ENCODE measurements at places on chromosomes 3 and 15.

- no peak for DNase-seq
These were observed 153.9 kb downstream of the GHSR start for GRCh38 chr3:172294223-172294806.

DNA sequence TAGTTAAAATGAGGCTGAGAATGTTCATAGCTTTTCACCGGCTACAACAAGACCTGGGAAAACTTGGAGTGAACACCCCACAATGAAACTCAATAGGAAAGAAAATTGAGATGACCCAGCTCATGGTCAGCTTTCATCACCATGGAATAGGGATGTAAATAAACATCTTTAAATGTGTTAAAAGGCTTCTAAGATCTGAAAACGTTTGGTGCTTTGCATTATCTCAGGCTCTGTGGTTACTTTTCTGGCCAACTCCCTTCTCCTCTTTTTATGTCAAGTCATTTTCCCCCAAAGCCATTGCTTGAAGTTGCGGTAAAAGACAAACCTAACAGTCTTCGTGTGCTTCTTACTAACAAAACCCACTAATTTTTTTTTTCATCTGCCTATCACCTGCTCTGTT is 195.8 kb downstream of the MECOM start:
- no peak for DNase-seq

DNA sequence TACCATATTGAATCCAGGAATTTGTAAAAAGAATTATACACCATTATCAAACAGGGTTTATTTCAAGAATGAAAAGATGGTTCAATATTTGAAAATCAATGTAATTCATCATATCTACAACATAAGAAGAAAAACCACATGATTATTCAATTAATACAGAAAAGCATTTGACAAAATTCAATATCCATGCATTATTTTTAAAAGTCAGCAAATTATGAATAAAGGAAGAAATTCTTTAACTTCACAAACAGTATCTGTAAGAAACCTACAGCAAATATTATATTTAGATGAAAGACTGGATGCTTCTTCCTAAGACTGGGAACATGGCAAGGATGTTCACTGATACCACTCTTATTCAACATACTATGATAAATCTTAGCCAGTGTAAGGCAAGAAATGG is 41.3 kb upstream of the TCAIM start:
- DNase-seq, result no peak

DNA sequence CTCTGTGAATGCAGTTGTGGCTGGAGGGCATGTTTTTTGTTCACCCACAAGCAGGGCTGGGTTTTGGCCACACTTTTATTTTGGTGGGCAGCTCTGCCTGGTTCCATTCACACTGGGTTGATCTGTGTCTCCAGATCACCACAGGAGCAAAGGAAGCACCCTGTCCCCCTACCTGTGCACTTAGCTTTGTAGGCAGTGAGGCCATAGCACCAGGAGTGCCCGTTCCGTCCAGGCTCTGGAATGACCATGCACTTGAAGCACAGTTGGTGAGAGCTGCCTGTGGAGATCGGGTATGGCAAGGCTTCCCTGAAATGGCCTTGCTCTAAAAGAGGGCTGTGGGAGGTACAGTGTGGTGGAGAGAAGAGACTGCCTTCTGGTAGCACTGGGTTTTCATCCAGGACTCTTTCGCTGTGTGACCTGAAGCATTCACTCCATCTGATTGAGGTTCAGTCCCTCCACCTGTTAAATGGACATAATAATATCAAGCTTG is 31.7 kb downstream of the MINAR1 start:
- DNase-seq, result no peak

GRCh38 chr15:30999729-31000128 is 8.3 kb upstream of the MTMR10 start:
- no peak for DNase-seq

DNA sequence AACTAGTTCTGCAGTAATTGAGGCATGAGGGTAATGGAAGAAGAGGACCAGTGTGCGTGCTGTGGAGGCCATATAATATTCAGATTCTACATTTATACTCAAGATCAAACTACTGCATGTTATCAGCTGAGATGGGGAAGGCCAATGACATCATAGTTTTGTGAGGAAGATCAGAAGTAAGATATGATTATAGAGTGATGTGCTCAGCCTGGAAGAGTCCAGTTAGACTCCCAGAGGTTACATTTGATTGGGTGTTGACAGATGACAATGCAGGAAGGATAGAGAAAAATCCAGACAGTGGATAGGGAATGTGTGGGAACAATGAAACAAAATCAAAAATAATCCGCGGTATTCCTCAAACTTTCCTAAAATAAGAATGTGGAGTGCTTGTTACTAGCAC is 35.4 kb downstream of the GOLIM4 start:
- DNase-seq, result no peak

- no peak for DNase-seq
These were observed 98.2 kb upstream of the NR2F2 start for GRCh38 chr15:96232335-96232734.

- peak; percentile 28 for DNase-seq
These were observed 159.1 kb upstream of the EOMES start for GRCh38 chr3:27880969-27881892.

DNA sequence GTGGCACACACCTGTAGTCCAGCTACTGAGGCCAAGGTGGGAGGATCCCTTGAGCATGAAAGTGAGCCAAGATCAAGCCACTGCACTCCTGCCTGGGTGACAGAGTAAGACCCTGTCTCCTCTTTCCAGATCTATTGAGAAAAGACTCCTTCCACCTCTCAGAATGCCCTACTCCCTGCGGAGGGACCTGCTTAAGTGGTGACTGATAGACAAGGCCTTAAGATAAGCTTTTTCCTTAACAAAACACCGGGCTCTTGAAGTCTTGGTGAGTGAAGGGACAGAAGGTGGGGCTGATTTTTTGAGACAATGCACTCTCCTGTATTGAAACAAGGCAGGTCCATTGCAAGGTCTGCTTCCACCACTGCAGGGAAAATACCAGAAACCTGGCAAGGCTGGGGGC is 338.4 kb upstream of the FRG2C start:
- no peak for DNase-seq

DNA sequence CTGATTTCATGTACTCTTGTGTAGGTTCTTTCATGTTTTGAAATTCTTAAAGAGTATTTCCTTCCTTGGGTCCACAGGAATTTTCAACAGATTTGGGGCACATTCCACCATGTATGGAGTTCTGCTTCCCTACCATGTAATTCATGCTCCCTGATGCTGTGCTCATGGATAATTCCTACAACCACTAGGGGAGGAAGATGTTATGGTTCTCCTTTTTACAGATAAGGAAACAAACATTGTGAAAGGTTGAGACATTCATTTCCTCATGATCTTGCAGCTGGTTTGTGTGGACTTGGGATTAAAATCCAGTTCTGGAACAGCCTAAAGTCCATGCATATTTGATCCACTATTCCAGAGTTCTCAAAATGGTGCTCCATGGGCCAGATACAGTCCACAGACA is 174.9 kb upstream of the FRMD4B start:
- no peak for DNase-seq

DNA sequence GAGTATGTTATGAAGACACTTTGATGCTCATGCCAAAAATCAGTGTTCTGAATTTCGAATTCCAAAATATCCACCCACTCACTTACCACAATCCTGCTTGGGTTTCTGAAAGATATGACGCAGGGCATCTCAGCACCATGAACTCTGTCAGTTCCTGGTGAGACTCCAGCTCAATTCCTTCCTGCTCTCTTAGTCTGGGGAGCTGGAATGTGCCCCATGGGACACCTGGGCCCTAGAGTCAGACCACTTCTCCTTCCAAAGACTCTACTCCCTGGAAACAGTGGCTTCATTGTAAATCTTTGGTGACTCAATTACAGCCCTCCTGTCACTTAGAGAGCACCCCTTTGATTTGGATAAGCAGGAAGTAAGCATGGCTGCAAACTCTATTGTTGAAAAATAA is 50.5 kb downstream of the CD86 start:
- no peak for DNase-seq

GRCh38 chr15:71294911-71295602 is 179.8 kb downstream of the THSD4 start:
- DNase-seq, result no peak

GRCh38 chr15:23572844-23573243 is 7.4 kb downstream of the MKRN3 start:
- no peak for DNase-seq

- DNase-seq, result no peak
These were observed 38.0 kb upstream of the TM4SF1 start for GRCh38 chr3:149415484-149415883.

GRCh38 chr3:171358881-171359198 is 101.4 kb downstream of the TNIK start:
- no peak for DNase-seq

GRCh38 chr3:4672725-4673275 is 179.7 kb downstream of the ITPR1 start:
- no peak for DNase-seq

DNA sequence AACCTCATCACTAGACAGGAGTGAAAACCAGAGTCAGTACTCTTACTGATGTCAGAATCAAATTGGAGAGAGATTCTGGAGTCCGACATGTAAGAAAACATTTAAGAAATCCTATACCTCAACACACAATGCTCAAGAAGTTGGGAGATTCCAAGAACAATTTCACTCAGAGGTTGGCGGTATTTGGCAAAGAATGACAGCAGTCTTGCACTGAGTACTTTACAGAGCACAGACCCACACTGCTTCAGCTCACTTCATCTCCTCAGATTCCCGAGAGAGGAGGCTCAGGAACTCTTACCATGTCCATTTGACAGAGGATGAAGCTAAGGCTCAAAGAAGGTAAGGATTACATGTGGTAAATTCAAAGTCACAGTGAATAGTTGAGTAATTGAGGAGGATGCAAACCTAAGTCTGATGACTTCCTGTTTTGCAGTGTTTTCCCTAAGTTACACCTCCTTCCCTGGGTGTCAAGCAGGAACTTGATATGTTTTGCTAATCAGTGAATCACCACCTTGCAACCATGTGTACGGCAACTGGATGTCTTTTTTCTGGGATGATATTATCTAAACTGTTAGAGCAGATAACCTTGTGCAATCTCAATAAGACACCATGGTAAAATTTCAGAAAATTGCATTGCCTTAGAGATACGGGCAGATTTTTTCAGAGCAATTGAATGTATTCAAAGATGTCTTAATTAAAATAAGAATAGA is 61.3 kb upstream of the MME start:
- DNase-seq, result no peak

GRCh38 chr3:15476378-15476777 is 45.1 kb downstream of the COLQ start:
- DNase-seq, result no peak

DNA sequence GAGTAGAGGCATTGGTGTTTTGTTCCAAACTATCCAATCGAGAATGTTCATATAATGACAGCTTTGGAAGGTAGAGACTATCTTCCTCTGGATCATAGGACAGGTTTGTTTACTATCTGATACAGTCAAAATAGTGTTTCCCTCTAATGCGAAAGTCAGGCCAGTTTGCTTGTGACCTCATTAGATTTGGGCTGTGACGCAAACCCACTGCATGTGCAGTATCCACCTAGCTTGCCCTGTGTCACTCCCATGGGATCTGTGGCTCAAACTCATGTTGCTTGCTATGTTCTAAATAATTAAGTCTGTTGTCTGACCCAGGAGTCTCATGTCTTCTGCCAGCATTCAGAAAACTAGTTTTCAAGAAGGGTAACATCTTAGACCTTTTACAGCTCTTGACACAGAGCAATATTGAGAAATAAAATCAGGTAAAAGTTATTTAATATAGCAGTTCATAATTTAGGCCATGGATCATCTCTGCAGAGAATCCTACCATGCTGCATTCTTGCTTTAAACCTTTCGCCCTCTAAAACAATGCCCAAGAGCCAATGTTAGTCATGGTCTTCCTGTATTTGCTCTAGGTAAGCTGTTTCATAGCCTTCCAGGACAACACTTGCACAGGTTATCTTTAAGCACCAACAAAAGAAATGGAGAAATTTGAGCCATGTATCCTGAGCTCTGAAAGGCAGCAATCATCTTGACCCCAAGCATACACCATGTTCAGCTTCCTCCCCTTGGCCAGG is 26.4 kb downstream of the NIT2 start:
- DNase-seq, result no peak

- DNase-seq, result no peak
These were observed 20.9 kb downstream of the CXCR6 start for GRCh38 chr3:45964139-45964538.

DNA sequence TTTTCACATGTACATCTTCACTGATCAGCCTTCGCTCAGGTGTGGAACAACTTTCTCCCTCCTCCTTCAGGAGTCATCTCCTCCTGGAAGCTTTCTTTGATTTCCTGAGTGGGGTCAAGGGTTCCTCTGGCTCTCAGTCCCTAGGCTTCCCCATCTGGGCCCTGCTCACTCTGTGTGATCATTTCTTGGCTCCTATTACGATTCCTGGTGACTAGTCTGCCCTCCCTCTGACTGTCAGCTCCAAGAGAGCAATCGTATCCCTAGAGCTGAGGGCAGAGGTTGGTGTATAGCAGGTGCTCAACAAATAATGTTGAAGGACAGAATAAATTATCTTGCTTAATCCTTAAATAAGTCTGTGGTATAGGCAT is 15.3 kb upstream of the PRKCD start:
- DNase-seq, result no peak

- DNase-seq, result no peak
These were observed 140.2 kb upstream of the SETMAR start for GRCh38 chr3:4163011-4163410.

DNA sequence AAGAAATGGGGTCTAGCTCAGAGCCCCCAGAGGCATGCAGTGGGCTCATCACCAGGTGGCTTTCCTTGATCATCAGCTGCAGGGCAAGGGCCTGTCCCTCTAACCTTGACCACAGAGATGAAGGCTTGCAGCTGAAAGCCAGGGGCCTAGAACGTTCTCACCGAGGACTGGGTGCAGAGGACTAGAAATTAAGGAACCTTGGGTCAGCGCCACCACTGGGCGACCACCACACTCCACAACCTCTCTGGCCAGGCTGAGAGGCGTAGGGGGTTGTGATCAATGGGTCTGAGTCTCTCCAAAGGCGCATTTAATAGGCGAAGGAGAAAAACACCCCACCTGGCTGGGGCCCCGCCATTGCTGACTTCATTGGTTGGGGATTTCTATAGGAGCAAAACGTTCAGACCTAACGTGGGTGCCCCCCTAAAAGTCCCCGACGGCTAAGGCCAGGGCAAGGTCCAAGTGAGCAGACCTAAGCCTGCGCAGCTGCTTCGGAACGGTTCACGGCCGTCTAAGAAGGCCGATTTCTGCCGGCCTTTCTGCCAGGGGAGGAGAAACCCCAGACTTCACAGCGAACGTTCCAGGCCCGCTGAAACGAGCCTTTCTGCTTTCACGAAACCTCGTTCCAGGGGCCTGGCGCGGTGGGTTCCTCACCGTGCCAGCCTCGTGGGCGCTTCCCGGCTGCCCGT is 915 bp downstream of the BCL2L10 start:
- no peak for DNase-seq

- DNase-seq, result no peak
These were observed 2.5 kb downstream of the SCAMP2 start for GRCh38 chr15:74870436-74871215.

GRCh38 chr15:43511012-43511885 is 6.2 kb upstream of the MAP1A start:
- no peak for DNase-seq

DNA sequence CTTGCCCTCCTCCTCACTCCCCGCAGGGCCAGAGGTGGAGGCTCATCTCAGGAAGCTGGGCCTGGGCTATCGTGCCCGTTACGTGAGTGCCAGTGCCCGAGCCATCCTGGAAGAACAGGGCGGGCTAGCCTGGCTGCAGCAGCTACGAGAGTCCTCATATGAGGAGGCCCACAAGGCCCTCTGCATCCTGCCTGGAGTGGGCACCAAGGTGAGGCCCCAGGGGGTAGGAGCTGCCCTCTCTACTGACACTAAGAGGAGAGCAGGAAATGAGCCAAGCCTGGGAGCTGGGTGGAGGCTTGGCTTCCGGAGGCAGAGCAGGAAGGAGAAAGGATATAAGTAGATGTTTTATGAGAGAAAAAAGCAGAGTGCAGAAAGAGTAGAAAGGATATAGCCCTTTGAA is 4.9 kb downstream of the OGG1 start:
- DNase-seq, result no peak

Measured in activated naive CD4-positive, alpha-beta T cell (primary cell).